ENCODE measurements at places on chromosomes 2 and 18.
A peak's percentile ranks its signal among the peaks of the same experiment; 100 is the strongest.

DNA sequence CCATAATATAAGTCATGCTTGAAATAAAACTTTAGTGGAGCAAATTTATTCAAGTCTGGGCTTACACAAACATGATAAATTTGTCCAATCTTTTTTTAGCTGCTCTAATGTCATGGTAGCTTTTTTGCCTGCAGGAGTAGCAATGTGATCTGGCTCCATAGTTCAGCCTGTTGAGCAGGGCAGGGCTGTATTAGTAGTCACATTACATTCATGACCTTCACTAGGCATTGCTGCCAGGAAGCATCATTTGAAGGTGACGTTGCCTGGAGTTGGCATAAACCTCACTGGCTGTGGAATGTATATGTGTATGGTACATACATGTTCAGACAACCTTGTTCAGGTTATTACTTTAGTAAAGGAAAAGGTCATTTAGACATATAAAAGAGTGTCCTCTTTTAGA, 76.6 kb downstream of the CCDC85A start:
- DNase-seq, result no peak

- DNase-seq, result no peak
Observed at GRCh38 chr18:57837917-57838548, 34.9 kb upstream of the ATP8B1 start.

DNA sequence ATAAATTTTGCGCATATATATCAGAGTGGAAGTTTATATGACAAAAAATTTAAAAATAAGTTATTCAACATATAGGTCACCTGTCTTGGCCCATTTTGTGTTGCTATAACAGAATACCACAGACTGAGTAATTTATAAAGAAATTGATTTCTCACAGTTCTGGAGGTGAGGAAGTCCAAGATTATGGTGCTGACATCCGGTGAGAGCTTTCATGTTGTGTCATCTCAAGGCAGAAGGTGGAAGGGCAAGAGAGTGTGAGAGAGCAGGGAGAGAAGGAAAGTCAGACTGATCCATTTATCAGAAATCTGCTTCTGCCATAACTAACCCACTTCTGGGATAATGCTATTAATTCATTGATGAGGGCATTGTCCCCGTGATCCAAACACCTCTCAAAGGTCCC, 9.0 kb upstream of the FEZ2 start:
- DNase-seq, result no peak

DNA sequence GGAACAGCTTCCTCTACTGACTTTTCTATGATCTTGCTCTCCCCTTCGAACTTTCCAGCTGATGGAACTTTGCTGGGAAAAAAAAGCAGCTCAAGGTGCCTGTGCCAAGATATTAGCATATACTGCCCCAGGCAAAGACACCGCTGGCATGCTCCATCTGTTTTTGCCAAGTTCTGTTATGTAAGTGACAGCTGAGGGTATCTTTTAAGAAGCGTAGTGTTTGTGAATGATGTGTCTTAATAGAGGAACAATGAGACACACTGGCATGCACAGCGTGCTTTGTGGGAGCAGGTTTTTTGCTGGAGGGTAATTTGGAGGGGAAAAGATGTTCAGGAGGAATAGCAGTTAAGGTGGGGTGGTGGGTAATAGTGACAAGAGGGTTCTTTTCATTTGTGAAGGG, 47.8 kb downstream of the SLC4A3 start:
- no peak for DNase-seq

DNA sequence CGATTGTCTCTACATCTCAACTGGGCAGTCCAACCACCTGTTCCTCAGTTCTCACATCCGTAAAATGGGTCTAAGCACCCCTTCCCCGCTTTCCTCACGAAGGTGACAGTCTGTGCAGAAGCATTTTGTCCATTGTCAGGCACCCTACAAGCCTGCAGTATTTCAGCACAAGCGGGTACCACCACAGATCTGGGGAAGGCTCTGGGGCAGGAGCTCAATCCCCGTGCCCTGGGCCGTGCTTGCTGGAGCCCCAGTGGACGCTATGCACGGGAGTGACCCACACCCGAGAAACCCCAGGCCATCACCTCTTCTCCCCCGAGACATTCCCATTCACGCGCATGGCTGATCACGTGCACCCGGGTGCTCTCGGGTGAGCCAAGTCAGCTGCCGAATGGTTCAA, 137.7 kb upstream of the PXDN start:
- no peak for DNase-seq

GRCh38 chr2:172843902-172844715, 108.5 kb downstream of the RAPGEF4 start:
- no peak for DNase-seq

GRCh38 chr2:65622499-65622898, 190.1 kb upstream of the SPRED2 start:
- DNase-seq, result no peak

GRCh38 chr18:53610957-53611356, 613.5 kb downstream of the MBD2 start:
- DNase-seq, result no peak

GRCh38 chr2:118250001-118250400, 161.7 kb downstream of the INSIG2 start:
- DNase-seq, result no peak

- DNase-seq, result peak; percentile 53
Observed at GRCh38 chr2:138829326-138829919, 49.2 kb upstream of the NXPH2 start.

GRCh38 chr18:8996771-8997432, 105.6 kb upstream of the NDUFV2 start:
- no peak for DNase-seq

GRCh38 chr2:19176977-19177376, 181.4 kb downstream of the OSR1 start:
- DNase-seq, result no peak

GRCh38 chr2:95275601-95276243, 1.5 kb downstream of the PROM2 start:
- no peak for DNase-seq

DNA sequence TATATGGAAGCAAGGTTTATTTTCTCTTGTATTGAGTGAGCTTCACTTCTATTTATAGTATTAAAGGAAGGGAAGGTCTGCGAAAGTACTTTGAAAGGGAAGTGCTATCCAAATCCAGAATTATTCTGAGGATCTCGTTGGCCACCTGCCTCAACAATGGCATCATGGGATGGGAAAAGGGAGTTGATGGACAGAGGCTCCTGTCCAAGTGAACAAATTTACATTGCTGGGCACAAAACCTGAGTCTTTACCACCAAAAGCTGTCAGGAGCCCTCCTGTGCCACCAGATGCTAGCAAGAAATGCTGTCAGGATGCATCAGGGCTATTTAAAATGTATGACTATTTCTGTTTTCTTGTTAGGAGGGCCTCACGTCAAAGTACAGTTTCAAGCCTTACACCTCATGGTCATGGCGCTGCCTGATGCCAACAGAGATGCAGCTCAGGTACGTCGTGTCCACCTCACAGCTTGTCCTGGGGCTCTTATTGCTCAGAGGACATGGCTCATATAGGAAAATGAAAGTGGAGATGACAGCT, 157.3 kb downstream of the ARHGAP28 start:
- DNase-seq, result no peak

GRCh38 chr18:23499291-23499781, 4.0 kb upstream of the RMC1 start:
- DNase-seq, result no peak
